Activated T-cell treated with anti-CD3 and anti-CD28 coated beads, Interleukin-2, amount 50 U/mL, for 24 hours (primary cell): ENCODE measurements at places on chromosomes 3 and 15.

GRCh38 chr15:95284492-95284891 is 1046.0 kb upstream of the NR2F2 start:
- H3K36me3 ChIP-seq = no peaks in the 10 kb centered on the region
- no peak overlapping the region for H3K4me3 ChIP-seq
- no peak for DNase-seq
- H3K4me1 ChIP-seq = peaks cover 12% of the 10 kb centered on the region

- H3K27me3 ChIP-seq = no peaks in the 10 kb centered on the region
- H3K36me3 ChIP-seq = no peaks in the 10 kb centered on the region
- no peaks in the 10 kb centered on the region for H3K4me1 ChIP-seq
Observed at GRCh38 chr3:55405436-55405835, 81.7 kb downstream of the WNT5A start.

DNA sequence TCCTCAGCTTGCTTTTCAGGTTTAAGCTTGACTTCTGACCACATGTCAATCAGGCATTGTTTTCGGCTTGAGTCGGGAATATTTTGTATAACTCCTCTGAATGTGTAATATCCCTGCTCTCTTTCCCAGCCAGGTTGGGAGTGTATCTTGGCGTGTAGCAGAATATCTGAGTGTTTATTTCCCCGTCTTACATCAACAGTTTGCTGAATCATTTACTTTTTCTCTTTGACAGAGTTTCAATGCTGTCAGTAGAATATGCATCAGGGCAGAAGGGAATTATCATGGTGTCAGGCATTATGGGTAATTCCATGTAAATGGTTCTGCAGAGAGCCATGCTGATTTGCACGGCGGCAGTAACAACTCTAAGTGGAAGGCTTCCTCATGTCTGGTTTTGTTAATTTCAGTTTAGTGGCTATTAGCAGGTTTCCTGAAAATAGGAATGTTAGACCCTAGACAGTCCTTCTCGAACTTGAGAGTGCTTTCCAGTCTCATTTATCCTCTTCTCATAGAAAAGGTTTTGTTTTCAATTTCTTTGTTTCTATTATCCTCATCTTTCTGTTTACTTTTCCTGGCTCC is 566.3 kb downstream of the AGBL1 start:
- DNase-seq = no peak
- H3K4me3 ChIP-seq = no peak overlapping the region
- H3K4me1 ChIP-seq = peaks cover 33% of the 10 kb centered on the region
- H3K27me3 ChIP-seq = no peaks in the 10 kb centered on the region
- H3K27ac ChIP-seq = peak overlapping the region; percentile 71
- H3K36me3 ChIP-seq = no peaks in the 10 kb centered on the region

GRCh38 chr3:48919215-48920138 is 835 bp downstream of the ARIH2 start:
- DNase-seq = peak; percentile 58
- H3K27ac ChIP-seq = peak overlapping the region; percentile 100
- peaks cover 31% of the 10 kb centered on the region for H3K4me1 ChIP-seq
- H3K36me3 ChIP-seq = peaks cover 47% of the 10 kb centered on the region

GRCh38 chr3:29072611-29073010 is 208.3 kb upstream of the RBMS3 start:
- no peaks in the 10 kb centered on the region for H3K4me1 ChIP-seq
- no peak for DNase-seq
- H3K36me3 ChIP-seq = no peaks in the 10 kb centered on the region
- H3K4me3 ChIP-seq = no peak overlapping the region
- no peak overlapping the region for H3K27ac ChIP-seq

- H3K4me3 ChIP-seq = no peak overlapping the region
- no peaks in the 10 kb centered on the region for H3K4me1 ChIP-seq
- H3K27me3 ChIP-seq = no peaks in the 10 kb centered on the region
- no peak for DNase-seq
Observed at GRCh38 chr3:76827701-76828226, 212.1 kb upstream of the ROBO2 start.

GRCh38 chr3:100993309-100993708 is at the start of gene ABI3BP:
ABI3BP (minus strand) TSS chr3:100993421; CDS start chr3:100993384, 37 bp downstream.
- peaks cover 7% of the 10 kb centered on the region for H3K4me1 ChIP-seq
- H3K27ac ChIP-seq = no peak within 1 kb of the TSS
- H3K36me3 ChIP-seq = no peaks in the 10 kb centered on the region
- no peak within 1 kb of the TSS for H3K4me3 ChIP-seq

DNA sequence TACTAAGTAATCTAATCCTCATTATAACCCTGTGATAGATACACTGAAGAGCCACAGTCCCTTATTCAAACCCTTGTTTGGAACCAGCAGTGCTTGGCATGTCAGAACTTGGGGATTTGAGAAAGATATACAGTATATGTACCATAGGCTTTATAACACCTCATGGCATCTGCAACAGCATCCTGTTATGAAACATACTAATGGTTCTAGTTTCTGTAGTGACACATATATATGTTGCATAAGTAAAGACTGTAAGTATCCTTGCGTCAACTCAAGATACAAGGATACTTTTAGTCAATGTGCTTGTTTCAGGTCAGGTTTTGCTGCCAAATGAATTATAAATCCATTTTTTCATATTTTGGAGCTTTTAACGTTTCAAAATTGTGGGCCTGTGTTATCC is 58.5 kb downstream of the CCNL1 start:
- no peaks in the 10 kb centered on the region for H3K27me3 ChIP-seq
- no peaks in the 10 kb centered on the region for H3K36me3 ChIP-seq
- no peak overlapping the region for H3K4me3 ChIP-seq
- DNase-seq = no peak
- peaks cover 53% of the 10 kb centered on the region for H3K4me1 ChIP-seq

DNA sequence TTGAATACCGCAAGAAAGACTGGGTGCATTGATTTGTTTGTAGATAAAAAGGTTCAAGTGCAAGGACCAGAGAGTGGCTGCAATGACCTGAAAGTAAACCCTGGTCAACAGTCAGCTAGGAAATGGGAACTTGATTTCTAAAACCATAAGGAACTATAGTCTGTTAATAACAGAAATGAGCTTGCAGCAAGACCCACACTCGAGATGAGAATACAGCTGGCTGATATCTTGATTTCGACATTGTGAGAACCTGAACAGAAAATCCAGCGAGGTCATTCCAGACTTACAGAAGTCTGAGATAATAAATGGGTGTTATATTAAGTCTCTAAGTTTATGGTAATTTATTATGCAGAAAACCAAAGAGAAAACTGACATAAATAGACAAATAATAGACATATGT is 177.3 kb downstream of the NFKBIZ start:
- no peak overlapping the region for H3K27ac ChIP-seq
- H3K4me3 ChIP-seq = no peak overlapping the region
- no peak for DNase-seq

- no peaks in the 10 kb centered on the region for H3K36me3 ChIP-seq
- no peak for DNase-seq
- H3K4me3 ChIP-seq = no peak overlapping the region
- H3K27me3 ChIP-seq = no peaks in the 10 kb centered on the region
- peaks cover 12% of the 10 kb centered on the region for H3K4me1 ChIP-seq
Observed at GRCh38 chr3:34183611-34184340, 385.3 kb downstream of the PDCD6IP start.

GRCh38 chr3:122862381-122862780 is 67.5 kb downstream of the SLC49A4 start:
- no peaks in the 10 kb centered on the region for H3K27me3 ChIP-seq
- peaks cover 2% of the 10 kb centered on the region for H3K4me1 ChIP-seq
- H3K36me3 ChIP-seq = peaks cover 20% of the 10 kb centered on the region
- no peak overlapping the region for H3K27ac ChIP-seq

- H3K4me1 ChIP-seq = no peaks in the 10 kb centered on the region
- no peak overlapping the region for H3K4me3 ChIP-seq
- no peak for DNase-seq
- H3K27me3 ChIP-seq = peaks cover 5% of the 10 kb centered on the region
- H3K27ac ChIP-seq = no peak overlapping the region
Observed at GRCh38 chr3:151002003-151002981, 29.8 kb upstream of the CLRN1 start.

GRCh38 chr15:50083424-50084025 is 35.5 kb downstream of the ATP8B4 start:
- H3K36me3 ChIP-seq = no peaks in the 10 kb centered on the region
- no peak for DNase-seq
- H3K27me3 ChIP-seq = peaks cover 7% of the 10 kb centered on the region
- no peak overlapping the region for H3K27ac ChIP-seq
- no peaks in the 10 kb centered on the region for H3K4me1 ChIP-seq
- H3K4me3 ChIP-seq = no peak overlapping the region

DNA sequence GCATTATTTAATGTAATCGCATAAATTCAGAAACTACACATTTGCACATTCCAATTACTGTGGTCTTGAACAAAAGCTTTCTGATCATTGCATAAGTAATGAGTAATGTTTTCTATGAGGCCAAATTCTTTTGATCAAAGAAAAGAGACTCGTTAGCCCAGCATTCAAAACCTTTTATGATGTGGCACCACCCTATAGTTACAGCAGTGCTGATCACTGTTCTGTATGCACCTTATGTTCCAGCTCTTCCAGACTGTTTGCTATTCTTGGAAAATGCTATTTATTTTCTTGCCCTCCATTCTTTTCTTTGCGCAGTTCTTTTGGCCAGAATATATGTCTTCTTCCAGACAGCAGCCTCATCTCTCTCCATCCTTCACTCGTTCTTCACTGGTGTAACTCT is 42.3 kb downstream of the MAP3K13 start:
- no peak overlapping the region for H3K4me3 ChIP-seq
- H3K27ac ChIP-seq = no peak overlapping the region
- no peaks in the 10 kb centered on the region for H3K4me1 ChIP-seq

- peak overlapping the region; percentile 54 for H3K27ac ChIP-seq
- no peaks in the 10 kb centered on the region for H3K27me3 ChIP-seq
- H3K4me1 ChIP-seq = peaks cover 50% of the 10 kb centered on the region
- DNase-seq = no peak
Observed at GRCh38 chr3:141255846-141256261, 24.2 kb downstream of the PXYLP1 start.

DNA sequence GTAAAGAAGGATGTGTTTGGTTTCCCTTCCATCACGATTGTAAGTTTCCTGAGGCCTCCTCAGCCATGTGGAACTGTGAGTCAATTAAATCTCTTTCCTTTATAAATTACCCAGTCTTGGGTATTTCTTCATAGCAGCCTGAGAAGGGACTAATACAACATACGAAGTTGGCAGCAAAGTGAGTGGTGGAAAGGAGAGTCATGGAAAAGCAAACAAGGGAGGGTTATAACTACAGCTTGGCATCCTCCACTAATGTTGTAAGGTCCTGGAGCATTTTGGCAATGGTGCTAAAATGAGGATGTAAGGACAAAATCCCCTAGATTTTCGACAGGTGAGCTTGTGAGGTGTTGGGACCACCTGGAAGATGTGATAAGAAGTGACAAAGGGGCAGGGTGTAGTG is 5.8 kb upstream of the TMEM41A start:
- peaks cover 1% of the 10 kb centered on the region for H3K4me1 ChIP-seq
- H3K4me3 ChIP-seq = no peak overlapping the region

DNA sequence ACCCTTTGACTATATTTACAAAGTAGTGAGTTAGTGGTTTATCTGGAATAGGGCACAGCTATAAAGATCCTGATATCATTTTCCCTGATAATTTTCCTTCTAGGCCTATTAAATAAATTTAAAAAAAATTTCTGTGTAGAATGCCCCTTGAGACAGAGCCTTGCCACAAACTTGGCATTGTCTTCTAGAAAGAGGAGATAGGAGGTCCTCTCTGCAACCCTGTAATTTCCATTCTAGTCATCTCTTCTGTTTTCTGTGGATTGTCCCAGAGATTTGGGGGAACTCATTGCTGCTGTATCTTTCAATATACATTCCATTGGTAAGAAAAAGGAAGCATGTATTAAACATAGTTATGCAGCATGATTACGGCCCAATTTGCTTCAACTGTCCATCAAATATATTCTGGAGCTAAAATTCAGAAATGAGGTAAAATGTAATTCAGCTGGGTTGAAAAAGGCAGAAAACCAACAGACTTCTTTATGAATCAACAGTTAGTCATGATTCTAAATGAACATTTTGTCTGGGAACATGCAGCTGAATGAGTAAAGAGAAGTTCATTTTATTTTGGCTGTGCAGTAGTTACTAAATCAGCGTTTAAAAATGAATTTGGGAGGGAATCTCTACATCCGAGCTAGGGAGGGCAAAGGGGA is 401.1 kb downstream of the NAALADL2 start:
- no peak for DNase-seq
- no peak overlapping the region for H3K27ac ChIP-seq
- no peaks in the 10 kb centered on the region for H3K27me3 ChIP-seq

DNA sequence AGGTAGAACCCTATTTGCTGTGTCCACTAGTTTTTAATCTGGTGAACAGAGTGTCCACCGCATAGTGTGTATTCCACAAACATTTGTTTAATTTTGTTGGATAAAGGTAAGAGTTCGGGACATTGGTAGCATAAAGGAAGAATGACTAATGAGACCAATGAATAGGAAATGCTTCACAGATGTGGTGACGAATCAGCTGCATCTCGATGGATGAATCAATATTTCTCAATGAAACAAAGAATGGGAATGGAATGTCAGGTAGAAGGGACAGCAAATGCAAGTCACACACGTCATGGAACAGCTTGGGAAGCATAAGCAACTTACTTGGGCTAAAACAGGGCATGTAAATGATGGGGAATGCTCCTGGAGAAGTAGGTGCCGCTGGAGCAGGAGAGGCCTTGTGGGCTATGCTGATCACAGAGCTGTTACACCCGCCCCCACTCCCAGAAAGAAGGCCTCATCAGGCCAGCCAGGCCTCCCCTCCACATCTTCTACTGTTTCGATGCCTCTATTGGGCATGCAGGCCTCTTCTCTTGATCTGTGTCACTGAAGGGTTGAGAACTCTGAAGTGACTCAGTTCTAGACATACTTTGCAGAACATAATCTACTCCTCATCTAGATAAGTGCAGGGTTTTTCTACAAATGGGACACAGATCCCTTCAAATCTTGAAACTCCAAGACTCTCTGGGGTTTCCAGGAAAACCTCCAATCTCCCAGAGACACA is 120.0 kb upstream of the GADL1 start:
- DNase-seq = no peak
- peak overlapping the region; percentile 8 for H3K27ac ChIP-seq
- no peak overlapping the region for H3K4me3 ChIP-seq
- no peaks in the 10 kb centered on the region for H3K36me3 ChIP-seq
- peaks cover 5% of the 10 kb centered on the region for H3K4me1 ChIP-seq
- no peaks in the 10 kb centered on the region for H3K27me3 ChIP-seq

GRCh38 chr15:76155731-76156130 is 95.9 kb downstream of the TMEM266 start:
- H3K4me1 ChIP-seq = peaks cover 31% of the 10 kb centered on the region
- no peaks in the 10 kb centered on the region for H3K36me3 ChIP-seq
- H3K27me3 ChIP-seq = peaks cover 8% of the 10 kb centered on the region
- H3K4me3 ChIP-seq = no peak overlapping the region

DNA sequence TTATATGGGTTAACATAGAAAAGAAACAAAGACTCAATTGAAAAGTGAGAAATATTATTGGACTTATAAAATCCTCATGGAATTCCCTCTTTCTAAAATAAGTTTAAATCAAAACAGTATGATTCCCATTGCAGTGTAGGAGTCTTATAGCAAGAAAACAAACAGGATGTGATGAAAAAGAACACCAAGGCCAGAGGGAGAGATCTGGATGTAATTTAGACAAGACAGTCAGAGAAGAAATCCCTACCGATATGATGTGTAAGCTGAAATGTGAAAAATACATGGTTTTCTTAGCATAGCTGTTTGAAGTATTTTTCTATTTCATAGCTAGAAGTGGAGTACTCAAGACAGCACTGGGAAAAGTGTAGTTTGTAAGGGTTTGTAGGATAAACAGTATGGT is 521.5 kb downstream of the RSL24D1 start:
- no peaks in the 10 kb centered on the region for H3K36me3 ChIP-seq
- H3K27ac ChIP-seq = no peak overlapping the region
- no peak for DNase-seq
- no peaks in the 10 kb centered on the region for H3K27me3 ChIP-seq
- H3K4me1 ChIP-seq = no peaks in the 10 kb centered on the region
